ENCODE measurements at places on chromosomes 4 and X.

DNA sequence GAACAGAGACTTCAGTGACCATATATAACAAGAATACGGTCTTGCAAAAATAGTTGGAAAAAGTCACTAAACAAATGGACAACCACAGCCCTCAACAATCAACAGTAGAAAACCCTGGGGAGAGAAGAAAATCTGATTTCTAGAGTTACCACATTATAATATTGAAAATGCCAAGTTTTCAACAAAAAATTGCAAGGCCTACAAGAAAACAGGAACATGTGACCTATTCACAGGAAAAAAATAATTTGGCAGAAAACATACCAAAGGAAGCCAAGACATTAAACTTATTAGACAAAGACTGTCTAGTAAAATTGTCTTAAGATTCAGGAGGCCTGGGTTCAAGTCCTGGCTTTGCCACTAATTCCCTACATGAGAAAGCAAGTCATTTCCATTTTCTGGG is 64.7 kb downstream of the ARHGEF9 start:
- no peak for DNase-seq

DNA sequence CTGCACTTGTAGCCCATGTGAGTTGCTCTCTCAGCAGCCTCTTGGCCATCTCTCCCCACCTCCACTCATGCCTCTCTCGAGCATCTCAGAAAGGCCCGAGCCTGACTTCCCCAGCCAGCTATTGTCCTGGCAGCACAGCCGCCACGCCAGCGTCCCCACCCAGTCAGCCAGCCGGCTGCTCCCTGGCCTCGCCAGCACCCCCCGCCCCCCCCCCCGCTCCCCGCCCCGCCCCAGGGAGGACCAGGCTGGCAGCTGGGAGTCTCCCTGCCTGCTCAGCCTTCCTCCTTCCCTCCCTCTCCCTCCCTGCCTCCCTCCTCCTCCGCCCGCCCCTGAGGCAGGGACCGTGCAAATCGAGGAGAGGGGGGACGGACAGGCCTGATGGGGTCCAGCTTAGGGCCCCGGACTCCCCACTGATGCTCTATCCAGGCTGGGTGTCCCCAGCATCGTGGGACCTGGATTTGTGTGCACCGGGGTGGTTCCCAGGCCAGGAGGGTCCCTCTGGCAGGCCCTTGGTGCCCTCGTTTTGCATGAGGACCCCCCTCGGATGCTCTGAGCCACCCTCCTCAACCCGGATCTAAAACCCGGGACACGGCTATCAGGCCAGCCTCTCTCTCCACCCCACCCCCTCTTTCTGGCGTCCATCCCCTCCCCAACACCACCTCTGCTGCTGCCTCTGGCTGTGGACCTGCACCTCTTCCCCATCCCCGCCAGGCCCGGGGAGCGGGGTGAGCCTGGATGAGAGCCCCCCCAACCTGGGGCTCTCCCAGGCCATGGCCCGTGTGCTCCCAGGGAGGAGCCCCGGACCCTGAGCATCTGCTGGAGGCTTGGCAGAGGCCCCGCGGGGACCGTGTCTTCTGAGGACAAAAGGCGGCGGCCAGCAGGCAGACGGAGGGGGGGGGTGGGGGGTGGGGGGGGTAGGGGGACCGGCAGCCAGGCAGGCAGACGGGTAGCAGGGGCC is at the start of gene GPR173:
GPR173 (plus strand) TSS at position 621 of the 958 bp plus-strand sequence. CDS start 27,833 bp downstream, outside the sequence.
- no peak for DNase-seq

- DNase-seq = no peak
Observed at GRCh38 chrX:39998636-39999406, 98.9 kb downstream of the BCOR start.

DNA sequence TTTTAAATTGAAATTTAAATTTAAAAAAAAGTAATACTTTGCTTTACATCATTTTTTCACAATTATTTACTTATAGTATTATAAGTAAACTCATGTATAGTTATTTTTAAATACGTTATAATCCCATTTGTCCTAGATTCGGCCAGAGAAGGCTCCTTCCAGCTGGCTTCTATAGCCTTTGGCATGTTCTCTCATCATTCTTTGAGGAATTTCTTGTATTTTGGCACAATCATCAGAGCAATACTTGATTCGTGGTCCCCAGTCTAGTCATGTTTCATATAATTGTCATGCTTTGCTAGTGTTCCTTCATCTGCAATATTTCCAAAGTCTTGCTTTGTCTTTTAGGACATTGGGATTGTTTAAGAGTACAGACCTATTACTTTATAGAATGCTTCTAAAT is 1037.9 kb upstream of the AGA start:
- no peak for DNase-seq

DNA sequence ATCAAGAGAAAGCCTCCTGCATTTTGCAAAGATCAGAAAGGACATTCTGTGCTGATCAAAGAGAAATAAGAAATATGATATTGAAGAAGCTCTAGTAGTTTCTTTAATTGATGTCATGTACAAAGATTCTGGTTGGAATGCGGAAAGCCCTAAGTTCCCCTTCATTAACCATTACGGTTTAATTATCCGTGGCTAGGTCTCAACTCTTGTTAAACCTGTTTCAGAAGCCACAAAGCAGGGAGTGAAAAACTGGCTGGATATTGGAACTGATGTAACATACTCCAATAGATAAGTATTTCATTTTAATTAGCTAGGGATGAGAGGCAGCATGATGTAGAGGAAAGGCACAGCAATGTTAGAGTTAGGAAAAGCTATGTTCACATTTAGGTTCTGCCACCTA is 55.7 kb downstream of the SPANXN3 start:
- no peak for DNase-seq

DNA sequence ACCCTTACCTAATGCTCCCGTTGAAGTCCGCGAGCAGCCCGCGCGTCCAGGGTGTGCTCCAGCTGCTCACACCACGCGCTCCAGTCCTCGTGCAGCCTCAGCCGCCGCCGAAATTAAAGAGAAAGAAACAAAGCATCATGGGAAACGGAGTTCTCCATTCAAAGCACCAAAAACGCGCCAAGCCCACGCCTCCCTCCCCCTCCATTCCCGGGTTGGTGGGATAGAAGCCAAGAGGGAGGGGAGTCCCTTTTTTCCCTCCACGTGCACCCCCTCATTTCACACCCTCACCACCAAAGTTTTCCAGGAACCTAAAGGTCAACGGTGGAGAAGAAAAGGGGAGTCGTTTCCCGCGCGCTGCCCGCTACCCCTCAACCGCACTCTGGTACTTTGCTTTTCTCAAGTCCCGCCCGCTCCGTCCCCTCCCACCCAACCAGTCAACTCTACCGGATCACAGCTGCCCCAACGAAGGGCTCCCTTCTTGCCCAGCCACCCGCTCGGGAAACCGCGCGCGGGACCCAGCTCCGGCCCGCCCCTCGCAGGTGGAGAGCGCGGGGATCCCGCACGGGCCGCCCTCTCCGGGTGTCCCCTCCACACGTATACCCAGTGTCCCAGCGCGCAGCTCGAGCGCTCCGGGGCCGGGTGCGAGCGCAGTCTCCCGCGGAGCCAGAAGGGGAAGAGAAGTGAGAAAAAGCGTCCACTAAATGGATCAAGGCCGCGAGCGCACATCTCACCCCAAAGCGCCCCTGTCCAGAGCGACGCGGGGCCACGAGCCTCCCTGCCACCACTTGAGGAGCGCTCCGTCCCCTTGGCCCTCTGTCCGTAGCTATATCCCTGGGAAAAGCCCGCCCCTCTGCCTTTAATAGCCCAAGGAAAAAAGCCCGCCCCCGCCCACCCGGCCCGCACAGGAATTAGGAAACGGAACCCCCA is 65.1 kb upstream of the CCDC160 start:
- peak; percentile 31 for DNase-seq

DNA sequence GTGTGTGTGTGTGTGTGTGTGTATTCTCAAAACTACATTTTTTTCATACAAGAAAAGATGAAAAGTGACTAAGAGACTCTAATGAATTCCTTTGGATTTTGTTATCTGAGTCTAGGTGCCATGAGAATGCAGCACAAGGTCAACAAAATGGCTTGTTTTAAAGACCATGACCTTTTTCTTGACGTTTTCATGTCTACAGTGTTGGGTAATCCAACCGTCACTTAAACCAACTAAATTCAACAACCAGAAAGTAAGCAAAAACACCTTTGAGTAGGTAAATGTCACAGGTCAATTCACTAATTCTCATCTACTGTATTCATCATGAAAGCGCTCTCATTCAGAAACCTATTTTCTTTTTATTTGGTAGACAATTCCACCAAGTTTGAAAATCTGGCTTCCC is 3.1 kb downstream of the SMARCA1 start:
- DNase-seq = no peak

DNA sequence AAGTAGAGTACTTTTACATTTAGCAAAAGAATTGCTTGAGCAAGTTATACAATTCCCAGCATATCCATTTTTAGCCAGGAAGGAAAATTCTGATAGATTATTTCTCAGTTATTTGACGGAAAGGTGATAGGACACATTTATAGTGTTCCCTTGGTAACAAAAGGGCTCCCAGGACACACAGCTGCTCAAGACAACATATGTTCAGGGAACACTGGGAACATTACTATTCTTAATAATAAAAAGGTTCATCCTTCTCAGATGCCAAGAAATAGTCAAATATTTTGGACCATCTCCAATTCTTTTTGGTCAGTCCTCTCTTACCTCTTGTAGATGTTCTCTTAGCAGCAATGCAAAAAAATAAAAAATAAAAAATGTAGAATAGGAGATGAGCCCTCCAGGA is 66.8 kb upstream of the SMAD1 start:
- DNase-seq = no peak

DNA sequence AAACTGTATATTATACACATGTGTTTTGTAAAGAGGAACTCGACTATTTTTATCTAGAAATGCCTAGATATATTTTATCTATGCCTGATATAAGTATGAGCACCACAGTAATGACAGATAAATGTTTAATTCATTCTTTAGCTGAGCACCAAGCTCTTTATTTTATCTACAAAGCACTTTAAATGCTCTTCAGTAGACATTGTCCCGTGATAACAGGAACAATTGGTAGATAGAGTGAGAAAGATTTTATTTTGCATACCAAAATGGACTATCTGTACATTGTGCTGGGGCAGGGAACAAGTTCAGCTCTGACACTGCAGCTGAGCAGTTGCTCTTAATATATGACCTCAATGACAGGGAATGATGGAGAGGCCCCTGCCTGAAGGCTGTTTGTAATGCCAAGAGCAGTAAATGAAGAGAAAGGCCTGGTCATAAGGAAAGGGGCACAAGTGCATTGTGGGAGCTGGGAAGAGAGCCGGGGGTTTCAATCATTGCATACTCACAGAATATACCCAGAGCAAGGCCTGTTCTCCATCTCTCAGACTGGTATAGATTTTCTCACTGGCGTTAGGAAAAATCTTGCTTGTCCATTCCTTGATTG is 57.3 kb downstream of the SEPTIN11 start:
- DNase-seq = no peak

- no peak for DNase-seq
Observed at GRCh38 chr4:3075652-3075981, 1.1 kb downstream of the HTT start.

GRCh38 chr4:137890812-137891211 is 351.3 kb downstream of the SLC7A11 start:
- no peak for DNase-seq

DNA sequence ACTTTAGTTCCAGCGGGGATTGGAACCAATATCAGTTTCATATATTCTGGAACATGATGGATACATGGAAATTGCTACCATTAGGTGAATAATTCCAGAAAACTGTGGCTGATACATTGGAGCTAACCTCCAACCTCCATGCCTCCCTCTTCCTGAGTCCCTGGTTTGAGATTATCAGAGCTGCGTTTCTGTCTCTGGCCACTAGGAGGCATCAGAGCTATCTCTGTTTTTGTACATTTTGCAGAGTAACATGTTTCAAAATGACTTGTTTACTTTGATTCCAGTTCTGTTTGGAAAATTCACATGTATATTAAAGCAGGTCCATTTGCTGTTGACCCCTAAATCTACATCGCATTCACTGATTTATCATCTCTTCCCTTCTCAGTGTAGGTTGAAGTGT is 2.4 kb upstream of the RAB40AL start:
- DNase-seq = no peak

All from stimulated activated naive B cell treated with anti-CD40 and anti-IgM and Interleukin-4, amounts not matched to agents 10 μg/mL and 1 μg/mL and 100 μg/mL, for 72 hours (primary cell).